ENCODE measurements at places on chromosomes 1 and 21.

GRCh38 chr1:234724516-234725176, 114.7 kb upstream of the IRF2BP2 start:
- DNase-seq, result no peak

DNA sequence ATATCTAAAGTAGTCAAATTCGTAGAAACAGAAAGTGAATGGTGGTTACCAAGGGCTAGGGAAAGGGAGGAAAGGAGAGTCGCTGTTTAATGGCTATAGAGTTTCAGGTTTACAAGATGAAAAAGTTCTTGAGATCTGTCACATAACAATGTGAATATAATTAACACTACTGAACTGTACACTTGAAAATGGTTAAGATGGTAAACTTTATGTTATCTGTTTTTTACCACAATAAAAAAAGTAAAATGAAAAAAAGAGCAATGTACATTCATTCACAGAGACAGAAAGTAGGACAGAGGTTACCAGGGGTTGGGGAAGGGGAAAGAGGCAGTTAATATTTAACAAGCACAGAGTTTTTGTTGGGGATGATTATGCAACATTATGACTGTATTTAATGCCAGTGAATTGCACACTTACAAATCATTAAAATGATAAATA, 53.3 kb upstream of the SEC16B start:
- no peak for DNase-seq

DNA sequence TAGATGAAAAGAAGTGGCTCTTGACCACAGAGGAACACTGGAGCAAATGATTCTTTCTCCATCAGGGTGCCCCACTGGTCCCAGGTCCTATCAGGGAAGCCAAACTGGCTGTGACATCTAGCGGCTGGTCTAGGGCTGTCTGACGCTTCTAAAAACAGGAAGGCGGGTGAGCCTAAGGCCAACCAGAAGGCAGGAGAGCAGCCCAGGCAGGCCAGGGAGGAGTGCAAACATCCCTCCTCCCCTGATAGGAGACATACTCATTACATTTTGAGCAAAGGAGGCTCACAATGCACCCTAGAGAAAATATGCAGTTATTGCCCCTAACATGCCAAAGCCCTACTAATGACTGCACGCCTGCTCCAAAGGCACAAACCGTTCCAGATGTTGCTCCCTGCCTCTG, 10.4 kb upstream of the FOXE3 start:
- DNase-seq, result no peak

DNA sequence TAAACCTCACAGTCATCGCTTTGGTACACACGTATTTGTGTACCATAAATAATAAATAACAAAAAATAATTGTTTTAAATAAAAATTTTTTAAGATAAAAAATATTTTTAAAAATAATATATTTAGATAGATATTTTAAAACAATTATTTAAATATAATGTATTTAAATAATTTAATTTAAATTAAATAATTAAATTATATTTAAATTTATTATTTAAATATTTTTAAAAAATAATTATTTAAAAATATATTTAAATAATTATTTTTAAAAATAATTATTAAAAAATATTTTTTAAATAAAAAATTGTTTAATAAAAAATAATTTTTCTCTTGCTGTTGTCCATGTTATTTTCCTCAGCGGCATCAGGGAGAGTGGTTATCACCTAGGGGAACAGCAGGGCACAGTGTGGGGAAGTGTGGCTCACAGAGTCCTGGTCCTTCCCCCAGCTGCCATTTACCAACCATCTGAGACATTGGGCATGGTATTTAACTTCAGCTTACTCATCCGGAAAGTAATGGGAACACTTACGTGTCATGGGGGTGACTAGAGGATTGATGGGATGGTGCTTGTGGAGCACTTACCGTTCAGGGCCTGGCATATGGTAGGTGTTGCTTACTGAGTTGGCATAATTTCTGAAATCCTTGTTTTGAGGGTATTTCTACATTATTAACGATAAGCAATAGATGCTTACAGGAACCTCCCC, 92.9 kb upstream of the TSPAN2 start:
- DNase-seq, result no peak

DNA sequence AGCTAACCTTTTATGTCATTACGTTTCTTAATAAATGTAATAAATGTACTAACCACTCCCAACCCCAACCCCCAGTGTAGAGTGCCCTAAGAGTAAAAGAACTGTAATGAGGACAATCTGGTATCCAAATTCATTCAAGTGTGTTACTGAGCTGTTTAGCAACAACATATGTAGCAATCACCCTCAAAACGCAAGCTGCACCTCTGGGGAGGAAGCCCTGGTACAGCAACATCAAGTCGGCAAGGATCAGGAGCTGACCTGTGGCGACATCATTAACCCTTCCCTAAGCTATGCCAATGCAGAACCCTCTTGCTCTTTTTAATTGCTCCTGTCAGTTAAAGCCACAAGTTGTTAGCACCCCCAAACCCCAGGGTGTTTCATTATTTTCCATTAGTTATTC, 47.1 kb downstream of the STX6 start:
- DNase-seq, result no peak

DNA sequence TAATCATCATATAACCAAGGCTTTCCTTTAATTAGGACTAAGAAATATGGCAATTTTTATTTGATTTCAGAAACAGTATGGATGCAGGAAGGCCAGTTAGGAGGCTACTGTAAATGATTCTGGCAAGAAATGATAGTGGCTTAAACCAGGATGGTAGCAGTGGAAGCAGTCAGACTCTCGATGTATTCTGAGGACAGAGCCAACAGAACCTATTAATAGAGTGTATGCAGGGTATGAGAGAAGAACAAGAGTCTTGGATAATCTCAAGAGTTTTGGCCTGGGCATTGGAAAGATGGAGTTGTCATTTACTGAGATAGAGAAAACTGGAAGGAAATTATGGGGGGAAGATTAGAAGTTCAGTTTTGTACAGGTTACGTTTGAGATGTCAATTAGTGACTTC, 73.3 kb upstream of the GNG4 start:
- no peak for DNase-seq

- DNase-seq, result no peak
These were observed 4.0 kb downstream of the H3-3A start for GRCh38 chr1:226066415-226067078.

- DNase-seq, result no peak
These were observed 8.0 kb upstream of the SYTL1 start for GRCh38 chr1:27333717-27334279.

DNA sequence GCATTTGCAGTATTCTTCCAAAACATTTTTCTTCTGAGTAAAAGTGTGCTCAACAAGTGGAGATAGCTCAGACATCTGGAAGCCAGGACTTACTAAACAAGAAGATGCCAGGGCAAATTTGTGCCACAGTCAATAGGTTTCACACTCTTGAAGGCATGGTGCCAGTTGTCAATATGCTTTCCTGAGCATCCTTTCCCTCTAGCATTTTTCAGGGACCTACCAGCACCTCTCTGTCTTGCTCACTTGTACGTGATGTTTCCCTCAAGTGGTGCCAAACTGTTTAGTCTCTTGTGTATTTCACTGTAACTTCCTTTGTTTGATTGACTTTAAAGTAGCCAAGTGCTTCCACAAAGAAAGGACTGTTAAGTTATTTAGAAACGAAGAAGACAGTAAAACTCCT, 194.0 kb upstream of the SGIP1 start:
- peak; percentile 62 for DNase-seq

DNA sequence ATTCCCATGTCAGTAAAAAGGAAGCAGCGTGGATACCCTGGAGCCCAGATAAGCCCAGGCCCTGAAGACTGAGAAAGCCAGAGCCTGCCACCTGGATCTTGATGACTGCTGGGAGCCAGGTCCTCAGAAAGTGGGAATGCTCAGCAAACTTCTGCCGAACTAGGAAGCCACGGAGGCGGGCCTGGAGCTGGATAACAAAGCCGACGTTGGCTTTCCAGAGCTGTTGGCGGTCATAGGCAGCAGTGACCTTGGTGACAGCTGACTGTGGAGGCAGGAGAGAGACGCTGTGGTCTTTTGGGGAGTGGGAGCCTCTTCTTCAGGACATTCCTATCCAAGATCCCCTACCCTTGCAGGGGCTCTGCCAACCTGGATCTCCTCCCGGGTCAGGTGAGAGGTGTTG, 24.4 kb downstream of the IQGAP3 start:
- DNase-seq, result no peak
